ENCODE measurements at places on chromosomes 12 and 14.

GRCh38 chr14:54711812-54712464, 145.0 kb downstream of the SAMD4A start:
- no peak for DNase-seq

DNA sequence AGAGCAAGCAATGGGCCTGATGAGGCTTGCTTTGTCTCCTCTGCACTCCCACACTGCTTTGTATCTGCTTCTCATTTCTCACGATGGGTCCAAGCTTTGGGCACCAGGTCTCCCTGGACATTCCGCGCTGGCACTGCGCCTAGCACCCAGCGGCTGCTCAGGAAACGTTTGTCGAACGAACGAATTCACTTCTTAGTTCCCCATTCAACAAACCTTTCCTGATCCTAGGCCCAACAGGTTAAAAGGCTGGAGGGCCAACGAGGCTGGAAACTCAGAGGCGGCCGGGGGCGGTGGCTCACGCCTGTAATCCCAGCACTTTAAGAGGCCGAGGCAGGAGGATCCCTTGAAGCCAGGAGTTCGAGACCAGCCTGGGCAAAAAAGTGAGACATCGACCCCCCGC, 1.0 kb upstream of the GLRX5 start:
- no peak for DNase-seq

GRCh38 chr12:47900131-47901062, 4.4 kb downstream of the VDR start:
- DNase-seq: no peak

GRCh38 chr12:5548152-5548943, 116.4 kb downstream of the NTF3 start:
- no peak for DNase-seq

DNA sequence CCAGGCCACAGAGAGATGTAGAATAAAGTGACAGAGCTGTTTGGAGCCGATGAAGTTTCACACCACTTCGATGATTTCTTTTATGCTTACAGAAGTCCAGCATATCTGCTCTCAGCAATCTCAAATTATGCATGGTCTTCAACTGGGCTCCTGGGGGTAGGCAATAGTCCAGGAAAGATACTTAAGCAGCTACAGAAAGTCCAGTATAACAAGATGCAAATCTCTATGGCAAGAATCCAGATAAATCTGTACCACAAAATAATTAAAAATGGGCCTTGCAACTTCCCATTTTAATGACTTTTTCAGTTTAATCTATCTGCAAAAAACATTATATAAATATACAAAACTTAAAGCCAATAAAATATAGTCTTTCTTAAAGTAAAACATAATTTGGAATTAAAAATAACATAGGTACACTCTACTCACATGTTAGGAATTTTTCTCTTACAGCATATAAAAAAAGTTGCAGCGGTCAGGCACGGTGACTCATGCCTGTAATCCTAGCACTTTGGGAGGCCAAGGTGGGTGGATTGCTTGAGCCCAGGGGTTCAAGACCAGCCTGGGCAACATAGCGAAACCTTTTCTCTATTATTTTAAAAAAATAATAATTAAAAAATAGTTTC, 20.5 kb upstream of the RAD51AP1 start:
- no peak for DNase-seq

GRCh38 chr12:94165138-94165537, 16.8 kb downstream of the PLXNC1 start:
- no peak for DNase-seq

DNA sequence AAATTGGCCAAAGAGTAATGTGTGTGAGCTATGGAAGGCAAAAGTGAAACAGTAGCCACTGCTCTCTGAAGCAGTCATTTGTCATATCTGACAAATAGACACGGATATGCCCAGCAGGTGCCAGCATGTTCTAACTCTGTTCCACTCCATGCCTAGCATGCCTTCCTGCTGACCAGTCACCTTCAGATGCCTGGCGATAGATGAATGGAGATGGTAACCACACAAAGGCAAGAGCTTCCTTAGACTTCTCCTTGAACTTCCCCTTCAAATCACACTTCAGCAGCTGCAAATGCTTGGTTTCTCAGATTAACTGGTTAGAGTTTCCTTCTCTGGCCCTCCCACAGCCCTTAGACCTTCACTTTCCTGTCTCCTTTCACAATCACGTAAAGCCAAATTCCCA, 429.9 kb downstream of the DAD1 start:
- no peak for DNase-seq

GRCh38 chr14:24053548-24054323, 1.9 kb downstream of the CARMIL3 start:
- DNase-seq: peak; percentile 49

DNA sequence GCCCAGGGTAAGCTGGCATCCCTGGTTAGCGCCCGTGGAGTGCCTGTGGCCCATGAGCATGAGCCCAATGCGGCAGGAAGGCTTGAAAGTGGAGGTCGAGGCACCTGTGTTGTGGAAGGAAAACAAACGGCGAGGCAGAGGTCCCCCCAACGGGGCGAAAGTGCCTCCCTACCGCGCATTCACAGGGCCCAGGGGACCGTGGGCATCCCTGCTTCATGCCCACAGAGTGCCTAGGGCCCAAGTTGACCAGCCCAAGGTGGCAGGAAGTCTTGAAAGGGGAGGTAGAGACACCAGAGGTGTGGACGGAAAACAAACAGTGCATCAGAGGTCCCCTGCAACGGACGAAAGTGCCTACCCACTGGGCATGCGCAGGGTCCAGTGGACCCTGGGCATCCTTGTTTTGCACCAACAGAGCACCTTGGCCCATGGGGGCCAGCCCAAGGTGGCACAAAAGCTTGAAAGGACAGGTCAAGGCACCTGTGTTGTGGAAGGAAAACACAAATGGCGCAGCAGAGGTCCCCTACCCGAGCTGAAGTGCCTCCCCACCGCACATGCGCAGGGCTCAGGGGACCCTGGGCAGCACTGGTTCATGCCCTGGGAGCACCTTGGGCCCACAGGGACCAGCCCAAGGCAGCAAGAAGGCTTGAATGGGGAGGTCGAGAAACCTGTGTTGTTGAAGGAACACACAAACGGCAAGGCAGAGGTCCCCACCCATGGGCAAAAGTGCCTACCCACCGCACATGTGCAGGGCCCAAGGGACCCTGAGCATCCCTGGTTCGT, 377.5 kb downstream of the ALG10 start:
- DNase-seq: peak; percentile 53

DNA sequence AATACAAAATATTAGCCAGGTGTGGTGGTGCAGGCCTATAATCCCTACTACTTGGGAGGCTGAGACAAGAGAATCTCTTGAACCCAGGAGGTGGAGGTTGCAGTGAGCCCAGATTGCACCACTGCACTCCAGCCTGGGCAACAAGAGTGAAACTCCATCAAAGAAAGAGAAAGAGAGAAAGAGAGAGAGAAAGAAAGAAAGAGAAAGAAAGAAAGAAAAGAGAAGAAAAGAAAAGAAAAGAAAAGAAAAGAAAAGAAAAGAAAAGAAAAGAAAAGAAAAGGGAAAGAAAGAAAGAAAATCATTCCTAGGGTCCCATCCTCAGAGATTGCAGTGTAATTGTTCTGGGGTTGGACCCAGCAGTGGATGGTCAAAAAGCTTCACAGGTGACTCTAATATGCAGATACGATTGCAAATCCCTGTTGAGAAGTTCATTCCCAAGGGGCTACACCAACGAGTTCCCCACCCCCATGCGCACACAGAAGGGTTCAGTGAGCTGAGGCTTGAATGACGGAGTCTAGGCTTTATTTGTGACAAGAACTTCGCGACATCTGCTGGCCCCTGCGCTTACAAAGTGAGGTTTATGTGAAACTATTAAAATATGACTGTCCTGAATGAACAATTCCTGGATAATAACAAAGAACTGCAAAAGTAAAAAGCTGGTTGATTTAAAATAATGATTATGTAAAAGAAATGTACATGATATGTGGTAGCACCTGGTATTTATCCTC, 17.4 kb upstream of the RNASE12 start:
- no peak for DNase-seq

DNA sequence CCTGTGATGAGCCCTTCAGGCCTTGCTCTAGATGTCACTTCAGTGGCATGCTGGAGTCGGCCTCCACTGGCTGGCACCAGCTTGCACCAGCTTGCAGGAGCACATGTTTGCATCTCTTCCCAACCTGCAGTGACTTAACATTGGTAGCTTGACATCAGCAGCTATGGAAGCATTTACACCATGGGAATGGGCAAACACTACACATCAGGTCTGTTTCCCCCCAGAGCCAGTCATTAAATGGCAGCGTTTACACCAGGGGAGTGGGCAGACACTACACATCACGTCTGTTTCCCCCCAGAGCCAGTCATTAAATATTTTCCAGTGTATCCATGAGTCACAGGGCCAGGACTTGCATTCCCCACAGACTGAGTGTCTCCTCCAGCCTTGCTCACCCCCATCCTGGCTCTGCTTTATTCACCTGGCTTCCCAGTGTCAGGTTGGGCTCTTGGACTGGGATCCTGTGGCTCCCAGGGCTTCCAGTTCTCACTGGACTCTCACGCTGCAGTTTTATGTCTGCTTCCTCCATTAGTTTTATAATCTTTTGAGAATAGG, 51.6 kb upstream of the VRK1 start:
- DNase-seq: no peak

DNA sequence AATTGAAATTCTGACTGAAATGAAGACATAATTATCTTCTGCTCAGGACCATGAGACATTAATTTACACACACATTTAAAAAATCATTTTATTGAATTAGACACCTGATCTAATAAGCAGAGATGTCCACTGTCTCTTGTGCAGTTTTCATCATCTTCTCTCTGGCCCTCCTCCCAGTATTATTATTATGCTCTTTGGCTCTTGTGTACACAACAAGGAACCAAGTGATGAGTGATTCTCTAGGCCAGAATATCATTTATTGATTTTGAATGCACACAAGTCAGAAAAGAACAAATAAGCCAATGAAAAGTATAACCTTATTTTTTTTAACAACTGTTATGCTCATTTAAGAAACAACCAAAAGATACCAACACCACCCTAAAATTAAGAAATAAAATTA, 244.7 kb upstream of the KRR1 start:
- no peak for DNase-seq

DNA sequence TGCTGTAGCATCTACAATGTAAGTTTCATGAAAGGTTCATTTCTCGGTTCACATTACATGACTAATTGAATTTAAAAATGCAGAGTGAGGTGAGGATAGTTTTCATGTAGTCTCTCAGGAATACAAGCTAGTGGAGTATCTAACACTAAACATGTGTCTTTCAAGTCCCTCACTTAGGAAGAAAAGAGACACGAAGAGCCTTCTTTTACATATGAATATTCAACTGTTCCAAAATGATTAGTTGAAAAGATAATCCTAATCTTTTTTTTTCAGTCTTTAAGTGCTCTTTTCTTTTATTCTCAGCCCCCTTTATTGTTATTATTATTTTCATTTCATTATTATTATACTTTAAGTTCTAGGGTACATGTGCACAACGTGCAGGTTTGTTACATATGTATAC, 10.8 kb downstream of the PRR4 start:
- no peak for DNase-seq

GRCh38 chr12:108729612-108730364, 1.5 kb downstream of the CORO1C start:
- DNase-seq: no peak

- DNase-seq: no peak
Measured at GRCh38 chr14:60735416-60735815, 855 bp downstream of the MNAT1 start.

DNA sequence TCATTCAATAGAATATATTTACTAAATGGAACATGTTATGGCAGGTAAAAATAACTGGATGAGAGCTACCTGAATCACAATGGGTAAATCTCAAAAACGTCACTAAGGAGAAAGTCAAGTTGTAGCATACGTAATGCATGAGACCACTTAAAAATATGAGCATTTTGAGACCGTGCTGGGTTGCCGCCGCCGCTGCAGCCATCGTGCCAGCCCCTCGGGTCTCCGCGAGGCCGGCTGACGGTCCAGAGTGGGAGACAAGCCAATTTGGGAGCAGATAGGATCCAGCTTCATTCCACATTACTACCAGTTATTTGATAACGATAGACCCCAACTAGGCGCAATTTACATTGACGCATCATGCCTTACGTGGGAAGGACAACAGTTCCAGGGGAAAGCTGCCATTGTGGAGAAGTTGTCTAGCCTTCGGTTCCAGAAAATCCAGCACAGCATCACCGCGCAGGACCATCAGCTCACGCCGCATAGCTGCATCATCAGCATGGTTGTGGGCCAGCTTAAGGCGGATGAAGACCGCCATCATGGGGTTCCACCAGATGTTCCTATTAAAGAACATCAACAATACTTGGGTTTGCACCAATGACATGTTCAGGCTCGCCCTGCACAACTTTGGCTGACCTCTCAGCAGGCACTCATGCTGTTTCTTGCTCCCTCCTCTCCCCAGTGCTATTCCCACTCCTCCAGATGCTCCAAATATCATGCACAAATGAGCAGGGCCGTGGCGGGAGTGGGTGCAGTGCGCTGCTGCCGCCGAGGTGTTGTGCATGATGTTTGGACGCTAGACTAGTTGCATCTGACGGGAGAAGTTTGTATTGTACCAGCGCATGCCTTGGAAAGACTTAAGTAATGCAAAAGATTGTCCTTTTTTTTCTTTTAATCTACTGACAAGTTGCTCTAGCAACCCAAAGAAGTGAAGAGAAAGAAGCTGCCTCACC, 6.3 kb upstream of the BRMS1L start:
- DNase-seq: no peak

- no peak for DNase-seq
Measured at GRCh38 chr14:101229666-101230065, 326.1 kb upstream of the RTL1 start.

DNA sequence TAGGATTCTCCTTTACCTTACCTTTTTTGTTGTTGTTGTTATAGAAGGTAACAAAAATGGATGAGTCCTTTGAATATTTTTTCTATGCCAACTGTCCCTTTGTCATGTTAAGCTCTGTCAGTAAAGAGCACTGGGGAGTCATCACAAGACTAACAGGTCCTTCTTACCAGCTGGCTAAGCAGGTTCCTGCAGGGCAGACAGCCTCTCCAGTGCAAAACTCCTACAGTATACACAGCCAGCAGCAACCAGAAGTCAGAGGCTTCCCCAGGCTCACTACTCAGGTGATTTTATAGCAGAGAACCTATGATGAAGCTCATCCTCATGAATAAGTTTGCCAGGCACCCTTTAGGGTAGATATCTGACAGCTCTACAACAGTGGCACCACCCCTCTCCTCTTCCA, 271.1 kb downstream of the RERGL start:
- DNase-seq: no peak

- no peak for DNase-seq
Measured at GRCh38 chr14:50452979-50453705, 56.5 kb upstream of the CDKL1 start.

GRCh38 chr12:67436230-67436629, 167.1 kb downstream of the CAND1 start:
- DNase-seq: no peak

All from suprapubic skin (tissue), 4 donors.